ENCODE measurements at places on chromosomes 13 and 19. TPM values are rescaled to one million over a fixed set of nuclear protein-coding genes. Genes with fewer than 3 reads are reported as not detected.

Gene CABP5
- total RNA-seq: not detected

Gene HOMER3
- 2.1 TPM for total RNA-seq

Gene SLC6A16
- 4.3 TPM for total RNA-seq

Gene PLVAP
- total RNA-seq: 0.23 TPM

Gene KLK10
- not detected for total RNA-seq

Gene ANGPTL8
- total RNA-seq: not detected

Gene CBY2
- total RNA-seq: 0.64 TPM

GRCh38 chr13:38753878-38754277 is 67.0 kb downstream of the FREM2 start:
- no peak overlapping the region for H3K4me3 ChIP-seq
- no peaks in the 10 kb centered on the region for H3K27me3 ChIP-seq
- DNase-seq: no peak
- H3K36me3 ChIP-seq: no peaks in the 10 kb centered on the region
- no peak overlapping the region for H3K27ac ChIP-seq

GRCh38 chr13:74372511-74372910 is 238.3 kb upstream of the KLF12 start:
- H3K27ac ChIP-seq: no peak overlapping the region
- no peaks in the 10 kb centered on the region for H3K36me3 ChIP-seq
- no peak overlapping the region for H3K4me3 ChIP-seq
- no peak for DNase-seq

DNA sequence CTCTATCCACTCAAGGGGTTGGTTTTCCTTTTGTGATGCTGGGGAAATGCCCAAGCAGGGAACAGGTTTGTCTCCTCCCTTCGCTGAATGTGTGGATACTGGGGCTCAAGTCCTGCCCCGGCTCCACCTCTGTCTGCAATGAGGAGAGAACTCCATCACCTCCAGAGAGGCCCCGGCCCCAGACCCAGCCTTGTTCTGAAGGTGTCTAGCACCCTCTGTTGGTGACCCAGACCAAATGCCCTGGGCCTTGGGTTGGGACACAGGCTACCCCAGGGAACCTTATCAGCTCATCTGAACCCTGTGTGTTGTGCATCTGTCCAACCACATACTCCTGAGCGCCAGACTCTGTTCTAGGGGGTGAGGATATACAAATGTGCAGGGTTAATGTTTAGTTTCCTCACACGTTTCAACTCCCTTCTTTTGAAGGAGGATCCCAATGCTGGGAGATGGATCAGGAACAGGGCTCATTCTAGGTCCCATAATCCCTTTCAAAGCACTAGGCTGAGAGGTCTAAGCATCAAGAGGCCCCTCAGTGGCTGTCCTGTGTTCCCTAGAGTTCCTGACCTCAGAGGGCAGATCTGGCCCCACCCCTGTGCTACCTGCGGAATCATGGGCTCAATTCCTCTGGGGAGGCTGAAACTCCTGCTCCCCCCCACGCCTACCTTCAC is 112.5 kb upstream of the SLC7A1 start:
- H3K4me3 ChIP-seq: no peak overlapping the region
- H3K27ac ChIP-seq: no peak overlapping the region
- H3K36me3 ChIP-seq: no peaks in the 10 kb centered on the region
- no peaks in the 10 kb centered on the region for H3K4me1 ChIP-seq

DNA sequence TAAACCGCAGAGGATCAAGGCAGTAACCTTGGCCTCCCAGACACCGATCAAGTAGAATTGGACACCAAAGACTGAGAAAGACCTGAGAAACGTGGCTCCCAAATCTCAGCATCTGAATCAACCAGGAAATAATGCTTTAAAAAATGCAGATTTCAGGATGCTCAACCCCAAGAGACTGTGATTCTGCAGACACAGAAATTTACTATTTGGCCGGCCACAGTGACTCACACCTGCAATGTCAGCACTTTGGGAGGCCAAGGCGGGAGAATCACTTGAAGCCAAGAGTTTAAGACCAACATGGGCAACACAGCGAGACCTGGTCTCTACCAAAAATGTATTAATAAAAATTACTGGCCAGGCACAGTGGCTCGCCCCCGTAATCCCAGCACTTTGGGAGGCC is 6.2 kb downstream of the ABCC4 start:
- no peak for DNase-seq
- H3K4me3 ChIP-seq: no peak overlapping the region
- H3K27ac ChIP-seq: no peak overlapping the region
- no peaks in the 10 kb centered on the region for H3K4me1 ChIP-seq
- H3K27me3 ChIP-seq: no peaks in the 10 kb centered on the region
- no peaks in the 10 kb centered on the region for H3K36me3 ChIP-seq

DNA sequence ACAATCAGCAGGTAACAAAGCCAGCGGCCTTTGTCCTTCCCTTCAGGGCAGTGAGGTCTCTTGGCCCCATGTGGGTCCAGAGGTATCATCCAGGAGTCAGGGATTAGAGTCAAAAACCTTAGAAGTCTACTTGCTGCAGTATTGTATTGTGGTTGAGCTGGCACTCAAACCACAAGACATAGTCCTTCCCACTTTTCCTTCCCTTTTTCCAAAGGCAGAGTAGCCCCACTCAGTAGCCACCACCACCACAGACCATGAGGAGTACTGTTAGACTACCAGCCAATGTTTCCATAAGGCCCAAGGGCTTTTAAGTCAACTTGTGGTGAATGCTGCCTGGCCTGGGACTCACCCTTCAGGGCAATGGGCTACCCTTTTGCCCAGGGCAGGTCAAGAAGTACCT is 27.1 kb upstream of the CCNA1 start:
- H3K4me1 ChIP-seq: no peaks in the 10 kb centered on the region
- H3K36me3 ChIP-seq: no peaks in the 10 kb centered on the region
- H3K27ac ChIP-seq: no peak overlapping the region
- no peaks in the 10 kb centered on the region for H3K27me3 ChIP-seq
- H3K4me3 ChIP-seq: no peak overlapping the region
